NCI-H69 (cell line): ENCODE measurements at places on chromosomes 12 and 14.

DNA sequence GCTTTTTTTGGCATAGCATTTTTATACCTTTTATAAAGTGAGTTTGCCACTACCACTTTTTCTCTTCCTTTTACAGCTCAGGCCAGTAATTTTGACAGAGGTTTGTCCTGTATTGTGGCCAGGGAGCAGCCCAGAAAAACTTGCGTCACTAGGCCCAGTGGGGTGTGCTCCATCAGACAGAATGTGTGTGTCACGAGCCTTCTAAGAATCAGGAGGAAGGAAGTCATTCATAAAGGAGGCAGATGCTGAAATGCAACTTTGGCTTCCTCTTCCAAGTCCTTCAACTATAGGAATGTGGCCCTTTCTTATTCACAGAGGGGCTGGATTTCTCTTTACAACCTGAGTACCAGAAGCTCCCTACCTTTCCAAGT lies 10.1 kb upstream of the RAB35 start:
- DNase-seq = no peak

- DNase-seq = no peak
Measured at GRCh38 chr12:93782853-93783252, 105.7 kb downstream of the CRADD start.

DNA sequence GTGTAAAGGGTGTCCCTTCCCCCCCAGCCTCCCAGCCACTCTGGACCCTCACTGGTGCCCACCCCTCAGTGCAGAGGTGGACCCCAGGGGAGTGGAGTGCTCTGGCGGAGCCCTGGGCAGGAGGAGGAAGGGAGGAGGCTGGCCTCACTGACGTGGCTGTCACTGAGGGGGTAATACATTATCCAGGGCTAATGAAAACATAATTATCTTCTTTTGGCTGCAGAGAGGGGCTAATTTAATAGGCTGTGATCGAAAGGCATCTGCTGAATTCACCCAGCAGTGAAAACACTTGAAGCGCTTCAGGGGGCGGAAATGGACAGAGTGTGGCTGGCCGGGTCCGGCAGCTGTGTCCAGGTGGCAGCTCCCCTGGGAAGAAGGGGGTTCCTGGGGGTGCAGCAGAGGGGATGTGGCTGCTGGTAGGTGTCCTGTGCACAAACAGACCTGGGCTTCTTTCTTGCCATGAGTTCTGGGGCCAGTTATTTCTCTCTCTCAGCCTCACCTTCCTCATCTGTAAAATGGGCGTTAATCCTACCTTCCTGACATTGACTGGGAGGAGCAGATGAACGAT lies 3.7 kb upstream of the NOS1 start:
- DNase-seq = peak; percentile 65

DNA sequence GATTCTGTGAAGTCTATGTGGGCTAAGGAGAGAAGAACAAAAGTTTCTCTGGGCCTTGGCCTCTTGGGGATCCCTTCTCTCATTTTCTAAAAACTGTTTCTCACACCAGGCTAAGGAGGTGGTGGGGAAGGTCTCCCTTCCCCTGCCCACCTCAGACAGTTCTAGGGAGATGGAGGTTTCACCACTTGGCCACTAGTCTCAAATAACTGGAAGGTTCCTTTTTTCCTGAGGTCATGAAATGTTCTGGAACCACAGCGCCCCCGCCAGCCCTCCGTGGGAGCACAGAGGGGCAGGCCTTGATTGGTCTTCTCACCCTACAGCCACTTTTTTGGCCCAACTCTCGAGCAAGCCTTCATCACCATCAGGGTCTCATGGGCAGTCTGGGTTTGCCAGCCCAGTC lies 12.6 kb downstream of the C12orf43 start:
- DNase-seq = peak; percentile 10

DNA sequence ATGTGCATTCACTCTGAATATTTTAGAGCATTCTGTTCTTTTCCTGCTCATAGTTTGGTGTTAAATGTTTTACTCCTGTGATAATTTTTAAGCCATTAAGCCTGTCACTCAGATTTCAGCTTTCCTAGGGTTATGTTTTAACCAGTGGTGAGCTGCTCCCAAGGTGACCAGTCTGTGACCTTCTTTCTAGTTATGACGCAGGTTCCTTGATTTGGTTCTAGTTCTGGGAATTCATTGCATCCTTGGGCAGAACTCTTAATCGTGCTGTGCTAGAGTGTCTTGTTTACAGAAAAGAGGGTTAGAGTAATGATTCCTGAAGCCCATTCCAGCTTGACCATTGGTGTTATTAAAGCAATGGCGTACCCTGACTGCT lies 2.2 kb downstream of the GABARAPL1 start:
- DNase-seq = no peak

DNA sequence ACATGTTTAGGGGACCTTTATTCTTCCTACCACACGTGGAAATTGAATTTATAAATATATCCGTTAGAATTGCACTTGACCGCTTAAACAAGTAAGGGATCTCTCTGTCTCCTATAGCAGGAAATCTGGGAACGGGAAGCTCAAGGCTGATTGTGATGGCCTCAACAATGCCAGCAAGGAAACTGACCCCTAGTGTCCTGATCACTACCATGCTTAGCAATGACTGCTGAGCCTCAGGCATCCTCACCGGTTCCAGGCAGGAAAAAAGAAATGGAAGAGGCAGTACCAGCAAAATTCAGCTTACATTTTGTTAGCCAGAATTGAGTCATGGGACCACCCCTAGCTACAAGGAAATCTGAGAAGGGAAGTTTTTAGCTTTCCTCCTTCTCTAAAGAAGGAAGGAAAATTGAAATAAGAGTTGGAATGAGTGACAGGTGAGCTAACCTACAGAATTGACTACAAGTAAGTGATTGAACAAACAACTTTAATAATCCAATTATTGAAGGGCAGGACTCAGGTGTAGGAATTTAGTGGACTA lies 43.9 kb upstream of the AMN1 start:
- DNase-seq = peak; percentile 84

DNA sequence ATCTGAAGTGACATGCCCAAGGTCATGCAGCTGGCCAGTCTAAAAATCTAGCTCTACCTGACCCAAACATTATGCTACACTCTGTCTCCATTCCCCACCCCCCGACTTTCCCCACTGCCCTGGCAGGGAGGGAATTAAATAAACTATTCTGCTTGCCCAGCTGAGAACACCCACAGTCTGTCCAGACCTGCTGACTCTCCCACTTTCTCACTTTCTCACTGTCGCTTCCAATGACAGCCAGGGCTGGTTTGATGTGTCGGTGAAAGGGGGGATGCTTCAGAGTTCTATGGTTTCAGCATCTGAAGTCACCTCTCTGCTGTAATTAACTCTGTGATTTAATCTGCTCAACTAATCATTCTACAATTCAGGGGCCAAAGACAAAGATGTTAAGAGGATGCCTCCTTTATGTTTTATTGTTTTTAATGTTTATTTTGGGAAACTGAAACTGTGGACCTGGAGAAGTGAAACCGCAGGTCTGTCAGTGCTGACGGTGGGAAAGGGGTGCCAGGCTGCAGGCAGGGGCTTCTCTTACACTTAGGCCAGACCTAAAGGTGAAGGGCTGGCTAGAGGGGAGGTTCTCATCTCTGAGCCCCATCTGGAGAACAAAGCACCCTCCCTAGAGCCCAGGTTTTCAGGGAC lies 8.1 kb upstream of the MSI1 start:
- DNase-seq = peak; percentile 23

GRCh38 chr14:58663494-58664111 lies 25.8 kb downstream of the DACT1 start:
- DNase-seq = peak; percentile 100

- DNase-seq = no peak
Measured at GRCh38 chr12:11981121-11981733, 89.5 kb upstream of the BCL2L14 start.
